ENCODE measurements at places on chromosomes 3 and 15.

DNA sequence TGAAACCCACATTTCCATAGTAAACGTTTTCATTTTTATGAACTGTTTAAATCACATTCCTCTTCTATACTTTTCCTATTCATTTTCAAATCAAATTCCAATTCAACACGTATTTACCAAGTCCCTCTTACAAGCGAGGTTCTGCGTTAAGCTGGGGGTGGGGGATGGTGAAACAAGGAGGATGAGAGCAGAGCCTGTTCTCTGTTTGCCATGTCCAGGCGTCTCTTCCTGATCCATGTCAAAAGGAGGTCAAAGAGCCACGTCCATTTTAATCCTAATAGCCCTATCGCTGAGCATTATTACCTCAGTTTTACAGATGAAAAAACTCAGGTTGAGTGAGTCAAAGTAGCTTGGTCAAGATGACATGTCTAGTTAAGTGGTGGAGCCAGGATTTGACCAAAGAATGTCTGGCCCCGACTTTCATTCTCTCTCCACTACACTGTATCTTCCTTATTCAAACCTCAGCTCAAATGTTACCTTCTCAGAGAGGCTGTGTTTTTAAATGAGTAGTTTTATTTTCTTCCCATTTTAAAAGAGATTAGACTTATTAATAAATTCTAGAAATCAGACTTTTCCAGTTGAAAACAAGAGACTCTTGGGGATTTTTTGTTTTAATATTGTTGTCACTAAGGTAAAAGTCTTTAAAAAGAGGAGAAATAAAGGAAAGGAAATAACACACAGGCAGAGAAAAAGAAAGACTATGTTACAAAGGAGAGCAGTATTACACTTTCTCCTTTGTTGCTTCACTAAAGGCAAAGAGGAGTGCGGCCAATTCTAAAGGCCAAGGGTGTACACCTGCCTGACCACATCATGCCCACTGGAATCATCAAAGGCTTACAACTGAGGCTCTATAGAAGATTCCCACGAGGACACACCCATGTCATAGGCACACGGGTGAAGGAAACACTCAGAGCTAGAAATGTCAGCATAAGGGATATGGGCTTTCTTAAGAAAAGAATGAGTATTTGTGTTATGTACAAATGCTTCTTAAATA is 42.4 kb downstream of the MYO5A start:
- DNase-seq, result no peak

- DNase-seq, result no peak
Measured at GRCh38 chr3:39173318-39174125, 18.9 kb downstream of the XIRP1 start.

DNA sequence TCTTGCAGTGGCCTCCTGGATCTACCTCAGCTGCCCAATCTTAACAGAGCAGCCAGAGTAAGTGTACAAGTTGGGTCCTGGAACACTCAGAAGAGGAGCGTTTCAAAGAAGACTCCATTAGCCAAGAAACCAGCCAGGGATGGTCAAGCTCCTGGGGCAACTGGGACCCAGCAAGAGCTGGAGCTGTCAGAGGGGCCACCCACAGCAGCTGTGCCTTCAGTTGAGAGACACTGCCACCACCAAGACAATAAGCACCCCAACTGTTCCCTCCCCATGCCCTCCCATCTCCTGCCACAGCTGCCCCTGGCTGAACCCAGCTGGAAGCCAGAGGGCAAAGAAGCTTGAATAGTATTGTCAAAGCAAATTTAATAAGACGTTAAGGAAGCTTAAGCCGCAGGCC is 110.6 kb upstream of the TLE3 start:
- no peak for DNase-seq

GRCh38 chr3:115146032-115146417 is 1.1 kb downstream of the ZBTB20 start:
- peak; percentile 25 for DNase-seq

- DNase-seq, result no peak
Measured at GRCh38 chr3:161149529-161149928, 44.4 kb upstream of the B3GALNT1 start.

- no peak for DNase-seq
Measured at GRCh38 chr3:3627114-3627513, 172.1 kb upstream of the LRRN1 start.

DNA sequence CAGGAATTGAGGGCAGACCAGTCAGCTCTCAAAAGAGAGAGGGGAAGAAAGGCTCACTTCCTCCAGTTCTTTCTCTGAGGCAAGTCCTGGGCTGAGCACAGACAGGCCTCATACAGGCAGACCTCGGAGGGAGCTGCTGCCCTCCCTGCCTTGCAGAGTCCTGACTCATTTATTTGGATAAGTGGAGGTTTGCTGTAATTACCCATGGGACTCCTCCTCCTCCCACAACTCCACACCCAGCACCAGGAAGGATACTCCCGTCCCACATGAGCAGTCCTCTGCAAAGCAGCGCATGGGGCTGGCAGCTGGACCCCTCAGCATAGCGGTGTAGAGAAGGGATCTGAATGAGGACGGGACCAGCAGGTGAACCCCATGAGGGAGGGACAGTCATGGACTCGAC is 13.4 kb upstream of the SCN10A start:
- DNase-seq, result no peak

GRCh38 chr15:90161950-90162361 is 39.2 kb upstream of the SEMA4B start:
- no peak for DNase-seq

DNA sequence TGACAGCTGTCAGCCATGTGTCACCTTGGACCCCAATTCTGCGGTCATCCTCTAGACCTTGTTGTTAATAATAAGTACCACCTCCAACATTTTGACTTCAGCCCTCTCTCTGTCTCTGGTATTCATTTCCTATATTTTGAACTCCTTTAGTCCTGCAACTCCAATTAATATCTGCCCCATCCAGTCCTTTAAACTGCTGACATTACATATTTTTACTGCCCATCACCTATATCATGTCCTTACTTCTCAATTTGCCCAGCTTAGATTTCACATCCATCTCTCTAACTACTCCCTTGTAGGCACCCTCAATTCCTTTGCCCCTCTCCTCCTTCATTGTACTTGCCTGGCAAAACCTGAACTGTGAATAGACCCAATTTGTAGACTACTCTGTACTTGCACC is 73.5 kb downstream of the SCN10A start:
- no peak for DNase-seq

DNA sequence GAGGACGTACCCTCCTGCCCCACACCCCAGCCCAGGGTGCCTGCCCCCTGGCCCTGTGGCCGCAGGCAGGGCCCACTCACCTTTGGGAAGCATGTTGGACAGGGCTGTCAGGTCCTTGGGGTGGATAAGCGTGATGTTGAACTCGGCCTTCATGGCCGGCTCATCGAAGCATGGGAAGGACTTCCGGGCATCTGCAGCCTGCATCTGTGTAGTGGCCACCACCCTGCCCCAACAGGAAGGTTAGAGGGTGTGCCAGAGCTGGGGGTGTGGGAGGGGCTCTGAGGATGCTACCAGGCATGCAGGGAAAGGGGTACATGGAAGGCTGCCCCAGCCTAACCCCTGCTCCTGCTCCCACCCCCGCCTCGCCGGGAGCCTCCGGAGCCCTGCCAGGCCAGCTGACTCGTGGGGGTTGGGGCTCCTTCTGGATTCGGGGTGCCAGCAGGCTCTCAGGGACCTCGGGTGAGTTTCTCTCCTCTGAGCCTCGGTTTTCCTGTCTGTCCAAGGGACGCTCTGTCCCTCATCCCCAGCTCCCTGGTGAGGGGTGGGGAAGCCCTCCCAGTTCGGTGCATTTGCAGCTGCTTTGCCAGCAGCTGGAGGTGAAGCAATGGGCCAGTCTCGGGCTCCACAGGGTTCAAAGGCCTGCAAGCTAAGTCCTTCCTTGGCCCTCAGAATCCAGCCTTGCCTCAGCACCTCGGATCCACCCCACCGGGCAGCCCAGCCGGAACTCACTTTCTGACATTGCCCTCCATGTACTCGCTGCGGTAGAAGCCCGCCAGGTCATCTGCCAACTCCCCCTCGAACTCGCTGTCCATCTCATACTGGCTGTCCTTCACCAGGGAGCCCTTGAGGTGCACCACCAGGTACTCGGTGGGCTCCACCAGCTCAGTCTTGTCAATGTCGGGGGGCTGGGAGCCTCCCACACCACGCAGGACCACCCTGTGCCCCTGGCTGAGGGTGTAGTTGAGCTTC is 9.1 kb downstream of the ANPEP start:
- no peak for DNase-seq

DNA sequence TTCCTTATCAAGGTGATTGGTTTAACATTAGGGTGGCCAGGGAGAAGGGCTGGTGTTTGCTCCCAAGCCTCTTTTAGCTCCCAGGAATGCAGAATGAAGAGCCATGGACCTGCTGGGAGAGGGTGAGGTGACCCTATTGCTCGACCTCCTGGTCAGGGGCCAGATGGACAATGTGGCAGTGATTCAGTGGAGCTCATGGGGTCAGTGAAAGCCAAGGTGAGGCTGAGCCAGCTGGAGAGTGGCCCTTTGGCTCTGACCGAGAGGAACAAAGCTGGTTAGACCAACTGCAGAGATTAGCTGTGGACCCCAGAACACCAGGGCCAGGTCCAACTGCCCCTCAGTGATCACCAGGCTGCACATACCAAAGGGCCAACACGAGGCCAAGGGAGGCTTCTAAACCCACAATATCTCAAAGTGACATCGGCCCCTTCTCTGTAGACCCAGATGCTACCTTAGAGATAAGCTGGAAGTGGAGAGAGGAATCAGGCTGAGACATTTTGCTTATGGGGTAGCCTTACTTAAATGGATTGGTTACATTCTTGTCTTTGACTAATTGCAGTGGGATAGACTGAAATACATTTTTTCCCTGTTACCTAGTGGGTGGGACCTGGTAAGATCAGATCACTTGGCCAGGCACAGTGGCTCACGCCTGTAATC is 15.8 kb upstream of the BTBD1 start:
- DNase-seq, result no peak

- DNase-seq, result no peak
Measured at GRCh38 chr3:168470380-168470779, 374.7 kb upstream of the GOLIM4 start.

Measured in C1 segment of cervical spinal cord (tissue), 14 donors.